Stimulated activated CD4-positive, alpha-beta T cell treated with anti-CD3 and anti-CD28 coated beads, Interleukin-15, amount 100 ng/mL, for 1 hour (primary cell): ENCODE measurements at places on chromosomes 16 and 17.

DNA sequence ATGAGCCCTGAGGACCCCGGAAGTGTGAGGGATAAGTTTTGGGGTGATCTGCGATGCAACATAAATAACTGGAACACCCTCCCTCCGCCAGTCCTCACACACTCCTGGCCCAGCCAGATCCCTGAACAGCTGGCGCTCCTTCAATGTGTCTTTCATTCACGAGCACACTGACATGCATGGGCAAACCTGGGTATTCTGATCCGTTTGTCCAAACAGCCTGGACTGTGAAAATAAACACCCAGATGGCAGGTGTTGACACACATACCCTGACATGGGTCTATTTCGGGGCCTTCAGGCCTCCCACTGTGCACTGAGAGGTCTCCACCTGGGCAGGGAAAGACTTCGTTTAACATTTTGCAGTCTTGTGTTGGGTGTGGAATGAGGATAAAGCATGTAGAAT is 3.0 kb upstream of the CPNE2 start:
- DNase-seq: no peak

GRCh38 chr17:37725021-37725595 is 19.8 kb downstream of the HNF1B start:
- DNase-seq: no peak

DNA sequence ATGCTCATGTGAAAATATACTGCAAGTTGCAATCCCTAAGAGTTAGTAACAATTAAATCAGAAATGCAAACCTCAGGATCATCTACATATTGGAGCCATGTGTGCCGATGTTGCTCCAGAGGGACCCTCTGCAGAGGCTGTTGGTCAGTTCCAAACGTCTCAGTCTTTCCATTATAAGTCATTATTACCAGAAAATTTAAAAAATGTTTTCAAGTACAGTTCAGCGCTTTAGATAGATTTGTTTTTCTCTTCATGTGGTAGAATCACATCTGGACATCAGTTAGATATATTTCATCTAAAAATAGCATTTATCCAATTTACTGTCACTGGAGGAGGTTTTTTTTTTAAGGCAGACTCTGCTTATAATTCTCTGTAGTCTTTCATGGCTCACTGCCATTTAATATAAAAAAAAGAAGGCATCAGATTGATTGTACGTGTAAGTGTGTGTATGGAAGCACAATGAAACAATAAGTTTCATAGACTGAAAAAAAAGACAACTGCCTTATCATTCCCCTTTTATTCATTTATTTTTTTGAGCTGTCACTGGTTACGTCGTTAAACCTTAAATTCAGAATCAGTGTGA is 46.1 kb upstream of the MARCHF10 start:
- no peak for DNase-seq

GRCh38 chr17:57995076-57995956 is 7.3 kb upstream of the VEZF1 start:
- peak; percentile 10 for DNase-seq

DNA sequence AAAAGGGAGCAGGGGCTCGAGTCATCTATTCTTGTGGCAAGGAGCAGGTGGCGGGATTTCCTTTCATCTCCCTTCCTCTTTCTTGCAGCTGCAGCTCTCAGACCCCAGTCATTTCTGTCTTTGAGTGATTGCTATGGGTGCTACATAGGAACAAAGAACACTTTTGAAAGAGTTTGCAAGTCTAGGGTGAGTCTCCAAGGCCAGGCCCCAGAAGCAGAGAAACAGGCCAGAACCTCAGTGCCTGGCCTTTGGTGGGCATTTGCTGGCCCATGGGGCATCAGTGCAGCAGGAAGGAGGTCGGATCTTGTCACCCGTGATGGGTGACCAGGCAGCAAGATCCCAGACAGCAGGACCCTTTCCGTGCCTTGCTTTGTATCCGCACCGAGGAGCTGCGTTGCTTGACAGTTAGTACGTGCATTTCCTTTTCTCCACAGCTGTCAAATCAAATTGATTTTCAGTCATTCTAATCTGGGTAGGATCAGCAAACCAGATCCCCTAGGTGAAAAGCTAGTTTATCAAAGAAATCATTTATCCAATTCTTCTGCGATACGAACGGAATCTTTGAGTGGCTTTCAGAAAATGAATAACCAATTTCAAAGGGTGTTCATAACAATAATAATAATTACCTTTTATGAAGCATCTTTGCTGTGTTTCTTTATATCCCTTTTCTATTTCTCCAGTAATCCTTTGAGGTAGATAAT is 244.6 kb upstream of the MAF start:
- no peak for DNase-seq

- DNase-seq: no peak
These were observed 16.8 kb upstream of the EMP2 start for GRCh38 chr16:10597187-10597601.

GRCh38 chr17:16013943-16014407 is 14.4 kb downstream of the TTC19 start:
- DNase-seq: no peak

DNA sequence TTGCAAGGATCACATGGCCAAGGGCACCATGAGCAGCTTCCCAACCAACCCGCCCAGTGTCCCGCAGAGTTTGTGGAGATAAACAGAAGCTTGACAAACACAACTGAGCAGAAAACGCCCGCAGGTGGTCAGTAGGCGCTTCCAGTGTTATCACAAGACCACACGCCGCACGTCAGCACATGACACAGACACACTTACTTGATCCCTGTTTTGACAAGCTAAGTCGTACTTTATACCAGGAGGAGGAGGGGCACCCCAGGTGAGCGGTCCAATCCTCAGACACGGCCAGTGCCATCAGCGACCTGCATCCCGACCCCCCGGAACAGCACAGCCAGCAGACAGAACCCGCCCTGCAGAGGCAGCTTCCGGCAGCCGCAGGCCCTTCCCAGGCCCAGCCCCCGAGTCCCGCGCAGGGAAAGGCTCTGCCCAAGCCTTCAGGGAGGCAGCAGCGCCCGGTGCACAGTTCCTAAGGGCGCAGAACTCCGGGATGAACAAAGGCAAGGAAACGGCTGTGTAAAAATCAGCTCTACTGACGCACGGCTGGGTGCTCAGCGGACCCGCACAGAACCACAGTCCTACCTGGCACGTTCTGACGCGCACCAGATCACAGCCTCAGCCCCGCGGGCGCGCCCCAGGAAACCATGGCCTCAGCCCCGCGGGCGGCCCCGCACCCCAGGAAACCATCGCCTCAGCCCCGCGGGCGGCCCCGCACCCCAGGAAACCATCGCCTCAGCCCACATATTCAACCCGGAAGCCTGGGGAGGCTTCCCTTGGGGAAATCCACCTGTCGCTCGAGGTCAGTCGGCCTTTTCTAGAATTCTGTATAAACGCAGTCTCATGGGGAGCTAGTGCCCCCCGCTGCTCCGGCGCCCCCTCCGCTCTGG is 27.8 kb downstream of the AXIN1 start:
- peak; percentile 28 for DNase-seq

DNA sequence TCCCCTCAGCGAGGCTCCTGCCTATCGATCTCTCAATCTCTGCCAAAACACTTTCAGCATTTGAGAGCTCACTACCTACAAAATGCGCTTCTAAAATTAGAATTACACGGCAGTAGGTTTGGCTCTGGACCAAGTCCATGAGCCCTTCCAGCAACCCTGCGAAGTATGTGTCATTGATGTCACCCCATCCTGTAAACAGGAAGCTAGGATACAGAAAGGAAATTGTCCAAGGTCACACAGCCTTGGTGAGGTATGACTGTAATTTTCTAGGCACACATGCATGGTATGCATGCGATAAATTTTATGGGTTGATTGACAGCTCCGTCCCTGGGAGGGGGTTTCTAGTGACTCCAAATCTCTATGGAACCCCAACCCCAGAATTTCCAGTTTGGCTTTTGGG is 330.3 kb upstream of the CDH5 start:
- no peak for DNase-seq

DNA sequence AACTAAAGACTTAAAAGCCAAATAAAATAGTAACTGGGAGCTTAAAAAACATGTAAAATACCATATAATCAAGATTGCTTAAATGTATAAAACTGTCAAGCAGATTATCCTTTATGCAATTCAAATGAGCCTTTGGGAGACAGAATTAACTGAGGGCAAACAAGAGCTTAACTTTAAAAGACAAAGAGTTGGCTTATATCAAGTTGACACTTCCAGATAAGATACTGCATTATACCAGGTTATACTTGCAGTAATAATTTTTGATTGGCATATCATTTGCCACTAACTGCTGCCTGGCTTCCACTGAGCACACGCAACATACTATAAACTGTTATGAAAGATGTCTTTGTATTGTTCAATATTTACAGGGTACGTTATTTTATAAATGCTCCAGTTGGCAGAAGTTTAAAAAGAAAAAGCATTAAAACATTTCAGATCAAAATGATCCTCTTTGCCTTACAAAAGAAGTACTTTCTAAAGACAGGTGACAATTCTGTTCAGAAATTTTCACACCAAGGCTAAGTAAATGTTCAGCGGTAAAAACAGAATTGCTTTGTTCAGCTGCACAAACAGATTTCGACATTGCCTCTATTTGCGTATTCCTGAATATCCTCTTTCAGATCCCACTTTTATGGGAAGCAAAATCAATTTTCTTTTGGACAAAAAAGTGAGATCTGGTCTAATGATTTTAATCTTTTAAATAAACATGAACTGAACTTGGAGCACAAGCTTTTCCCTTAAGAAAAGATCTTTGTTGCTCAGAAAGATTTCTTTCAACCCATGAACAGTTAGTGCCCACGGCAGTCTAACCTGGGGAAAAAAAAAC is 50.7 kb downstream of the TOX3 start:
- DNase-seq: no peak

GRCh38 chr16:14071576-14072271 is 605 bp downstream of the MRTFB start:
- no peak for DNase-seq
